Ascending aorta (tissue), 2 donors: ENCODE measurements at places on chromosomes 1 and 21. TPM values are rescaled to one million over a fixed set of nuclear protein-coding genes. Genes with fewer than 3 reads are reported as not detected.

SLC6A17 gene
- 0.11 TPM for total RNA-seq

CRP gene
- 3.8 TPM for total RNA-seq

TCP10L gene
- 3.9 TPM for total RNA-seq

GRCh38 chr1:230747890-230748800 lies 957 bp downstream of the CAPN9 start:
- no peak for DNase-seq

DNA sequence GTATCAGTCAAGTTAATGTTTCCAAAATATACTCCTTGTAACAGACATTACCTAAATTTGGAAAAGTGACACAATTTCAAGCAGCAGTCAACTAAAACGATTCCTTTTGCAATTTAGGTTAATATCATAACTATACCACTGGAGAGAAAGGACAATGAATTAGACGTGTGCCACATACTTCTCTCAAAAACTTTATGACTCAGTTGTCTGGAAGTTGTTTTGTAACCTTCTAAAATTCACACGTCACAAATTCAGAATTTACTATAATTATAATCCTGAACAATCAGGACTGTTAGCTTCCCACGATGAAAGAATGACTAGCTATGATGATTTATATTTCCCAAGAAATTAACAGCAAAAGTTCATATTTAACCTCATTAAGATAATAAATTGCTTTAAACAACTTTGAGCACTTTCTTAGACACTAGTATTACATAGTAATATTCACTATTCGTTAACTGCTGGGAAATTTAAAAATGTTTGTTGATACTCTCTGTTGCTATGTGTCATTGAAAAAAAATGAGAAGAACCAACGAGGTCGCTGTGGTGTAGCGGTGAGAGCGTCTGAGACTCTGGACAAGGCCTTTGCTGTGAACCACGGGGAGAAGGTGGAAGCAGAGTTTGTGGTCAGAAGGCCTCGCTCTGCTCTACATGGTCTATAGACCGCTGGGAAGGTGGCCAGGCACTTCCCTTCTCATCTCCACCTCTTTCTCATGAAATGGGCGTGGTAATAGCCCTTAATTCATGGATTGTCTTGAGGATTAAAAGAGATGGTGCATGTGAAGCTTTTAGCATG lies 27.9 kb upstream of the BATF3 start:
- no peak for DNase-seq

- DNase-seq, result no peak
These were observed 191.0 kb upstream of the NRIP1 start for GRCh38 chr21:15255763-15256162.

TTC13 gene
- total RNA-seq, result 21.5 TPM

GRCh38 chr21:34593954-34594531 lies 20.9 kb downstream of the RCAN1 start:
- DNase-seq, result no peak

DNA sequence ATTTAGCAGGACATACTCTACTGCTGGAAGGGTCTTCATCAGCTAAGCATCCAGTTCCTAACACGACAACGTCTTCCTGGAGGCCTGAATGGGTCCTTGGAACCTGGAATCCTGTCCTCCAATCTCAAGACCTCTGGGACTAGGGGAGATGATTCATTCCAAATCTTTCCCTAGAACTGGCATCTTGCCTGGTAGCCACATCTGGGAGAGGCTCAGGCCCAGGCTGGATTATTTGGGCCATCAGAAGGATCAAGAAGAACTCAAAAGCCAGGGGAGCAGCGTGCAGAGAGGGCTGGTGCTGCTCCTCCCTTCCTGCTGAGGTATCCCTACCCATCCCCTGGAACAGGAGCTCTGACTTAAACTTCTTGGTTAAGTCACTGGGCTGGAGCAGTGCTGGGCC lies 2.8 kb upstream of the PHLDA3 start:
- peak; percentile 81 for DNase-seq
